Upper lobe of left lung (tissue), 6 donors: ENCODE measurements at places on chromosomes 2 and 18. TPM values are rescaled to one million over a fixed set of nuclear protein-coding genes. Genes with fewer than 3 reads are reported as not detected.

GRCh38 chr2:160358046-160358445 is 135.6 kb downstream of the RBMS1 start:
- no peaks in the 10 kb centered on the region for H3K36me3 ChIP-seq
- peaks cover 22% of the 10 kb centered on the region for H3K4me1 ChIP-seq

MAP3K19 gene
- 45.7 TPM for total RNA-seq

GRCh38 chr2:224011837-224012236 is 27.2 kb downstream of the SERPINE2 start:
- no peaks in the 10 kb centered on the region for H3K4me1 ChIP-seq
- no peaks in the 10 kb centered on the region for H3K36me3 ChIP-seq
- no peak overlapping the region for H3K27ac ChIP-seq
- no peak overlapping the region for H3K4me3 ChIP-seq
- DNase-seq, result no peak

DNA sequence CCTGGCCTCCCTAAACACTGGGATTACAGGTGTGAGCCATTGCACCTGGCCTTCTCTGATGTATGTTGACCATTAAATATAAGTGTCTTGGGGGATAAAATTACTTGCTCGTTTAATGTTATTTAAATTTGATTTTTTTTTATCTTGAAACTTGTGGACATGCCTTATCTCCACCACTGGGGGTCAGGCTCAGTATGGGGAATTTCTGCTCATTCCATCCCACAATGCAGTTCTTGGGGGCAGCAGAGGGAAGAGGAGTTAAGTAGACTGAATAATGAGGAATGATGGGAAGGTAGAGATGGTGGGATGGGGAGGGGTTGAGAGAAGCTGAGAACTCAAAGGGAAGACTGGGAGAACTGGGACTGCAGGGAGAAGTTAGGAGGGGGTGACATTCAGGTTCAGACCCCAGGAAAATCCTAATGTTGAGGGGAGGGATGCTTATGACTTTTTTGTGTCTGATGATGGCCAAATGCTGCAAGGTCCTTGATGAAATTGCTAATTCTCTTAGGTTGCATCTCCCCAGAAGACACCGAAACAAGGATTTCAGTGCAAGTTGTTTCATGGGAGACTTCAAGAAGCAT is 174.2 kb downstream of the MIB1 start:
- no peaks in the 10 kb centered on the region for H3K4me1 ChIP-seq
- no peak for DNase-seq
- no peak overlapping the region for H3K27ac ChIP-seq
- H3K27me3 ChIP-seq, result no peaks in the 10 kb centered on the region
- no peak overlapping the region for H3K4me3 ChIP-seq
- H3K36me3 ChIP-seq, result no peaks in the 10 kb centered on the region

UNC80 gene
- total RNA-seq, result under 0.01 TPM

DNA sequence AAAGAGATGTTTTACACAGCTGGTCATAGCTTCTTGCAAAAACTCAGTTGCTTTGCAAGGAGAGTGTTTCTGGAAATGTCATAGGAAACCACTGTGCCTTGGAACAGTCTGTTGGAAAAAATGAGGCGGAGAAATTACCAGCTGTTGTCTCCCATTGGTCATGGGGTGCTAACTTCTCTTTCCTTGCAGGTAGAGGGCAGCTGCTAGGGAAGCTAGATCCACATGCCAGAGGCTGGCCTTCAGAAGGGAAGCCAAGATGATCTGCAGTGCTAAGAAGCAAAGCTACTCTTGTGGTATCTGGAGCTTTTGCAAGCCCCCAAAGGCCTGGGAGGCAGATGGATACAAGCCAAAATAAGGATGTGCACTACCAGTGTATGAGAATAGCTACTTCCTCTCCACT is 34.8 kb upstream of the LAMA1 start:
- H3K4me1 ChIP-seq, result no peaks in the 10 kb centered on the region
- H3K4me3 ChIP-seq, result no peak overlapping the region
- no peak for DNase-seq
- H3K36me3 ChIP-seq, result no peaks in the 10 kb centered on the region
- H3K27ac ChIP-seq, result no peak overlapping the region

CCDC141 gene
- 18.5 TPM for total RNA-seq

DNA sequence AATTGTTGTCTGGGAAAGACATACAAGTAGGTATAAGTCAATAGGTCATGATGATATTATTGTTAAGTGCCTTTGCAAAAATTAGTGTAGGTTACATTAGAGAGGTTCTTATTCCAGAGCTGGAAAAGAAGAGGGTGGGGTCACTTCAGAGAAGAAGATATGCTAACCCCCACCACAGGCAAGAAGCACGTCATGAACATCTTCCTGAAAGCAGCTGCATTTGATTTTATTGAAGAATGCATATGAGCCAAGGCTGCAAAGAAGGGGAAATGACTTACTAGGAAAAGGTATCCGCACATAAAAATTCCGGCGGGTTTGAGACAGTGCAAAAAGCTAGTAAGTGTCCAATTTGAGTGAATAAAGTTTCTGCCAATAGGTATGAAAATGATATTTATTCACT is 195.3 kb upstream of the CDH2 start:
- no peak overlapping the region for H3K4me3 ChIP-seq
- H3K36me3 ChIP-seq, result no peaks in the 10 kb centered on the region
- H3K27ac ChIP-seq, result no peak overlapping the region
- DNase-seq, result no peak
- H3K4me1 ChIP-seq, result no peaks in the 10 kb centered on the region

DNA sequence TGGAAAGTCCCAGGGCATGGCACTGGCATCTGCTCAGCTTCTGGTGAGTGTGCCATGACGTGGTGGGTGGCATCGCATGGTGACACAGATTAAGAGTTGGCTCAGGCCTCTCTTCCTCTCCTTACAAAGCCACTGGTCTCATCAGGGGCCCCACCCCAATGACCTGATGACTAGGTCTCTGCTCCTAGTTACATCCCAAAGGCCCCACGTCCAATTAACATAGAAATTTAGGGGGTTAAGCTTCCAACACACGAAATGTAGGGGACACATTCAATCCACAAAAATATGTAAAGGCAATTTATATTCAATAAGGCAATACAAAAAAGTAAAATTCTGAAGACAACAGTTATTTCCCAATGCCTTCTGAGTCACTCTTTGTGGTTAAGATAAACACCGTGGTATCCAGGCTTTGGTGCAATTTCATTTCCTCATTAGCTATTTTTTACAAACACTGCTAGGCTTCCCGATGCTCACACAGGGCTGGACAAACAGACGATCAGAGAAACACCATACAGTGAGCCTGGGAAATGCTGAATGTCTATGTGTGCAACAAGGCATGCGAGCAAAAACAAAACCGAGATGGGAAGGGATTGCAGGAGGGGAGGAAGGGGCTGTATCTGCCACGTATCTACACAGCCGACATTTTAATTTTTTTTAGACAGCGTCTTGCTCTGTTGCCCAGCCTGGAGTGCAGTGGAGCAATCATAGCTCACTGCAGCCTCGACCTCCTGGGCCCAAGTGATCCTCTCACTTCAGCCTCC is 67.2 kb downstream of the MBP start:
- peaks cover 76% of the 10 kb centered on the region for H3K4me1 ChIP-seq
- peak overlapping the region; percentile 82 for H3K27ac ChIP-seq
- no peaks in the 10 kb centered on the region for H3K27me3 ChIP-seq

ITPRID2 gene
- 125 TPM for total RNA-seq

DNA sequence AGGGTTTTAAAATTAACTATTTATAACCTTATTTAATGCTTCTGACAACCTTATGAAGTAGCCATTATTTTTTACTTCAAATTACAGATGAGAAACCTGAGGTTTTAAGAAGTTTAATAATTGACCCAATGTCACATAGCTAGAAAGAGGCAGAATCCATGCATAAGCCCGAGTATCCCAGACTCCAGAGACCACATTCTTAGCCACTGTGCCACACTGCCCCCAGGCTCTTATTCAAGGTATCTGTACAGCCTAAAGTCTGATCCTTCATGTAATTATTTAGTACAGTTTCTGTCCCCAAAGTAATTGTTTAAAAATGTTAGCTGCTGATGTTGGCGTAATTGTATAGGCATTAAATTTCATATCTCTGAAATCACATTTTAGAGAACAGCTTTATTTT is 124.7 kb upstream of the LRRTM1 start:
- H3K4me3 ChIP-seq, result no peak overlapping the region
- H3K4me1 ChIP-seq, result no peaks in the 10 kb centered on the region
- no peaks in the 10 kb centered on the region for H3K27me3 ChIP-seq
- DNase-seq, result no peak
- no peak overlapping the region for H3K27ac ChIP-seq

DNA sequence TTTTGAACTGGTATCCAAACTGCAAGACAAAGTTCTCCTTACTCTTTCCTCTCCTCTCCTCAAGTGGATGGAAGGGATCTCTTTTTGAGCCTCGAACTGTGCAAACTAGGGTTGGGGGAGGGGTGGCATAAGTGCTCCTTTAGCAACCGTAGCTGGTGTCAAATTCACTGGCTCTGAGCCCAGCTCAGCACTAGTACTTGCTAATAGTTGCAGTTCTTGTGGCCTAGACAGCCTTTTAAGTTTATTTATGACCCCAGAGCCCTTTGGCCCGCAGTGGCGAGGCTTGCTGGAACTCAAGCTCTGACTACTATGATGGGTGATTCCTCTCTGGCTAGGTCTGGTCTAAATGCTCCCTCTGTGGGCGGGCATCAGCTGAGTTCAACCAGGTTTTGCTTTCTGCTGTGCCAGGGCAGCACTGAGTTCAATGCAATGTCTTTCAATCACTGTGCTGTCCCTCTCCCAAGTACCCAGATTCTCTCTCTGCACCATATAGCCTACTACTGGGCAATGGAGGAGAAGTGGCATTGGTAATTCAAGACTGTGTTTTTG is 528.4 kb upstream of the SYT4 start:
- H3K4me3 ChIP-seq, result no peak overlapping the region
- no peak overlapping the region for H3K27ac ChIP-seq

GRCh38 chr2:220191031-220191430 is 563.6 kb downstream of the SLC4A3 start:
- no peaks in the 10 kb centered on the region for H3K4me1 ChIP-seq
- H3K27me3 ChIP-seq, result no peaks in the 10 kb centered on the region
- H3K4me3 ChIP-seq, result no peak overlapping the region
- no peak overlapping the region for H3K27ac ChIP-seq

CD28 gene
- 1.3 TPM for total RNA-seq

GNLY gene
- total RNA-seq, result 24.1 TPM

DNA sequence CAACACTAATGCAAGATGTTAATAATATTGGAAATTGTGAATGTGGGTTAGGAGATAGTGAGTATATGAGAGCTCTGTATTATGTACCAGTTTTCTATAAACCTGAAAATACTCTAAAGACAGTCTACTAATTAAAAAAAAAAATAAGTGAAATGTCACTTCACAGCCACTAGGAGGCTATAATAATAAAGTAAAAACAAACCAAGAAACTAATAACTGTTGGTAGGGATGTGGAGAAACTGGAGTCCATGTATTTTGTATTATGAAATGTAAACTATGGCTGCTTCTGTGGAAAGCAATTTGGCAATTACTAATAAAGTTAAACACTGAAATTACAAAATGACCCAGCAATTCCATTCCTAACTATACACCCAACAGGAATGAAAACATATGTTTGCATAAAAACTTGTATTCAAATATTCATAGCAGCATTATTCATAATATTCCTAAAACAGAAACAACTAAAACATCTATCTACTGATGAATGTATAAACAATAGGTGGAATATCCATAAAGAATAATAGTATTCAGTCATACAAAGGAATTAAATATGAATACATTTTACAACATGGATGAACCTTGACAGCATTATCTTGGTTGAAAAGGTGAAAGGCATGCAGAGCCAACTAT is 36.2 kb downstream of the CCDC178 start:
- no peaks in the 10 kb centered on the region for H3K36me3 ChIP-seq
- H3K27ac ChIP-seq, result no peak overlapping the region

CNTNAP5 gene
- total RNA-seq, result not detected

DNA sequence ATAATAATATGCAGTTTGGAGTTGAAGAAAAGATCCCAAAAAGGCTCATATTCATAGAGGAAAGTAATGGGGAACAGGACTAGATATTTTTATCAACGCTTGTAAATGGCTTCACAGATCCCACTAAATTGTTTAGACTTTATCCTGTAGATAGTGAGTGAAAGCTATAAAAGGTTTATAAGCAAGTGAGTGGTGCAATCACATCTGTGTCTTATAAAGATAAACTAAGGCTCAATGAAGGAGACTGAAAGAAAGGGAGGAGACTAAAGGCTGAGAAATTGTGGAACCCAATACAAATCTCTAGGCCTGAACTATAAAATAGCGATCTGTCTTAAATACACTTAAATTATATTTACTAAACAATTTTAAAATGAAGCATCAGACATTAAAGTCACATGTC is 7.7 kb downstream of the SP3 start:
- H3K27ac ChIP-seq, result no peak overlapping the region
- no peak overlapping the region for H3K4me3 ChIP-seq
- H3K4me1 ChIP-seq, result peaks cover 76% of the 10 kb centered on the region
- no peaks in the 10 kb centered on the region for H3K27me3 ChIP-seq
- peaks cover 24% of the 10 kb centered on the region for H3K36me3 ChIP-seq

GRCh38 chr2:37367984-37368383 is 23.6 kb downstream of the QPCT start:
- H3K27ac ChIP-seq, result no peak overlapping the region
- H3K4me3 ChIP-seq, result no peak overlapping the region
- no peaks in the 10 kb centered on the region for H3K36me3 ChIP-seq
- no peaks in the 10 kb centered on the region for H3K4me1 ChIP-seq
- no peaks in the 10 kb centered on the region for H3K27me3 ChIP-seq

DNA sequence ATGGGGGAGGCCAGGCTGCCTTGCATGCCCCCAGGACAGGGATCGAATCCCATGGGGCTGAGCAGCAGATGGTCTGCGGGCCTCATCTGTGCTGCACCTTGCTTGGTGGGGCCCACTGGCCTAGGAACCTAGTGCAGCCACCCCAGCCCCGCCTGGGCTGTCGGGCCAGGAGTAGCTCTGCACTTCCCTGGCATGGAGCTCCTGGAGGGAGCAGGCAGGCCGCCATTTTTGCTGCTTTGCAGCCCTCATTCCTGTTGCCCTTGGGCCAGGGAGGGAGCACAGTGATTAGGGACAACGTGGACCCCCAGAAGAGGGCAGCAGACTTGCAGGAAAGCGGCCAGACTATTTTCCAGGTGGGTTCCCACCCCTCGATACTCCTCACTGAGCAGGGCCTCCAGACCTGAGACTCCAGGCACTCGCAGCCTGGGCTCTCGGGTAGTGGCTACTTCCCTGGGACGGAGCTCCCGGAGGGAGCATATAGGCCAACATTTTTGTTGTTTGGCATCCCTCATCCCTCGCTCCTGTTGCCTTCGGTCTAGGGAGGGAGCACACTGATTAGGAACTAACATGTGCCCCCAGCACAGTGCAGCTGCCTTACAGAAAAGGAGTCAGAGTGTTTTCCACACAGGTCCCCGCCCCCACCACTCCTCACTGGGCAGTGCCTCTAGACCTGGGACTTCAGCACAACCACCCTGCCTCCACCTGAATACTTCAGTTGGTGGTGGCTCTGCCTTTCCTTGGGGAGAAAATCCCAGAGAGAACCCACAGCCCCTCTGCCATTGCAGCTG is 99.5 kb downstream of the MAIP1 start:
- no peak overlapping the region for H3K4me3 ChIP-seq
- H3K4me1 ChIP-seq, result no peaks in the 10 kb centered on the region
- H3K27me3 ChIP-seq, result no peaks in the 10 kb centered on the region
- DNase-seq, result no peak

CHRNG gene
- not detected for total RNA-seq
